Hair follicular keratinocyte (primary cell): ENCODE measurements at places on chromosomes 7 and 10. TPM values are rescaled to one million over a fixed set of nuclear protein-coding genes. Genes with fewer than 3 reads are reported as not detected.

Gene VPS37D
- 2.3 and 2.9 TPM in 2 replicates for total RNA-seq

Gene MMRN2
- total RNA-seq, result 16.9 and 24.7 TPM in 2 replicates

Gene FRMD4A
- 10.6 and 12.7 TPM in 2 replicates for total RNA-seq

Gene PTN
- 0.23 TPM in 1 of 2 replicates, not detected in the other for total RNA-seq
